ENCODE measurements at places on chromosomes 6 and 20.

DNA sequence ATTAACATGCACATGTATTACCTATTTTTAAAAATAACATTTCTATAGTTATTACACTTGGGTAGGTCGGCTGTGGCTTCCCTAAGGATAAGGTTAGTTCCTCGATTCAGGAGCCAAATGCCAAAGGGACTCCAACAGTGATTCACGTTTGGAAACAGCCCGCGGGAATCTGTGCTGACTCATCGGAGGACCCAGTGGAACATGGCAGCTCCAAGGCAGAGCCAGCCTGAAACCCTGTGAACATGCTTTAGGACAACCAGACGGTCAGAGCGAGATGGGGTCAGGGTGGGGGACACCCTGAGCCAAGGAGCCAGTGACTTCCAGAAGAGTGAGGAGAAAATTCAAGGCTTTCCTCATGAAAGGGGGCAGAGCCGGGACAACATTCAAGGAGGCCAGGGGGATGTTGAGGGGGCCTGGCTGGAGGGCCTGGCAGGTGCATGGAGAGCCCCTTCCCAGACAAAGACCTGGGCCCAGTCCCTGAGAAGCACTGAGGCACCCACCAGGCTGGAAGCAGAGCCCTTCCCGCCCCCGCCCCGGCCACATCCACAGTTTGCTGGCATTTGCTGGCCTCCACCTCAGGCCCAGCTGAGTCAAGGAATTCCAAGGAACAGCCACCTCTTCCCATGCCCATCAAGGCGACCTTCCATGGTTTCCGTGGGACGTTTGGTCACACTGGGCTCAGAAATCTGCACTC lies 133.2 kb downstream of the SNX5 start:
- DNase-seq = peak; percentile 78

- no peak for DNase-seq
These were observed 65.4 kb downstream of the UTRN start for GRCh38 chr6:144350528-144350880.

DNA sequence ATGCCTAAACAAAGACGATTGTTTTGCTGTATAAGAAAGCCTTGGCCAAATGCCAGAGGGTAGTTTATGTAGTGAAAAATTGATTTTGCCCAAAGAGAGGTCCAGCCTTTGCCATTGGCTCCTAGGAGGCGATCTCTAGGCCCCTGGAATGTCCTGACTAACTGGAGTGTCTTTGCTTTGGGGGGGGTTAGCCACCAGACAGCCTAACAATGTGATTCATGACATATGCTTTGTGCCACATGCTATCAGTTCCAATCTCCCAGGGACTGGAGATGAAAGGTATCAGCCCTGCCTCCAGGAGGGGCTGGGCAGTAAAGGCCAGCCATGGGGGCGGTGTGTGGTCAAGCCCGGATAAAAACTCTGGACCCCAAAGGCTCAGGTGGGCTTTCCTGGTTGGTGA lies 32.7 kb upstream of the TUBB2A start:
- no peak for DNase-seq

DNA sequence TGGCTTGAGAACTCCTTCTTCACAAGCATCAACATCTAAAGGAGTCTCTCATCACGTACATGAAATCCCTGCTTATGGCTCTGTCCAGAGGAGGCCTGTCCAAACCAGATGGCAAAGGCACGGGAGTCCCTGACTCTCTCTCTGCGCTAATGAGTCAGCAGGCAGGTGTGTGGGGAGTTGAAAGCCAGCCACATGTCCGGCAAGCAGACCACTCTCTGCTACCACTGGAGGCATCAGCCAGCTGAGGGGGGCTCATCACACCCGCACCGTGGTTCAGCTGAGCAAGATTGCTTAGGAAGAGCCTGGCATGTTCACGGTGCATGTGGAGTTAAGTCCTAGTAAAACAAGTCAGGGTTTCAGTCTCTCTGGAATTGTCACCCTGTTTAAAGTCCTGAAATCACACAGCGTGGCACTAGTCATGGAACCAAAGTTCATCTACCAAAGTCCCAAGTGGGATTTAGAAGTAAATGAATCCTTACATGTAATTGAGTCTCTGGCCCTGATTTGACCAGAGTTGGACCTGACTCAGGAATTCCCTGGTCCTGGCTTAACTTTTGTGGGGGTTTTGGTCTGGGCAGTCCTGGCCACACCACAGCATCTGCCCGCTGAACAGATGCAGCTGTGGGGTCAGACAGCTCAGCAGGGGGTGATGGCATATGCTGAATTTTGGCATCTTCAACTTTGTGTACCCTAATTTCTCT lies 155.2 kb upstream of the RIN2 start:
- no peak for DNase-seq

GRCh38 chr6:654136-654535 lies 2.8 kb downstream of the HUS1B start:
- no peak for DNase-seq

DNA sequence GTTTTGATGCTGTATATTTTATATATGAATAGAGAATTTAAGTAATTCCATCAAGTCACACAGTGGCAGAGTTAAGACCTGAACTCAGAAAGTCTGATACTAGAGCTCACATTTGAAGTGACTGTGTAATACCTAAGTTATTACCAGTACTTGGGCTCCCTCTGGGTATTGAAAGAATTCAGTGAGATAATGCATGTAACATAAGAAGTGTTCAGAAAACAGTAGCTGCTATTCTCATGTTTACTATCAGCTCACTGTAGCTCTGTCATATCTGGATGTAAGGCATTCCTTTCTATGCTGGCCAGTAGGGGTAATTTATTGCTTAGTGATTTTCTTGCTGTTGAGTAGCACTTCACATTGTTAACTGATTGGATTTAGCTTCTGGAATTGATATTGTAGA lies 44.6 kb downstream of the NKX2-4 start:
- DNase-seq = peak; percentile 58

DNA sequence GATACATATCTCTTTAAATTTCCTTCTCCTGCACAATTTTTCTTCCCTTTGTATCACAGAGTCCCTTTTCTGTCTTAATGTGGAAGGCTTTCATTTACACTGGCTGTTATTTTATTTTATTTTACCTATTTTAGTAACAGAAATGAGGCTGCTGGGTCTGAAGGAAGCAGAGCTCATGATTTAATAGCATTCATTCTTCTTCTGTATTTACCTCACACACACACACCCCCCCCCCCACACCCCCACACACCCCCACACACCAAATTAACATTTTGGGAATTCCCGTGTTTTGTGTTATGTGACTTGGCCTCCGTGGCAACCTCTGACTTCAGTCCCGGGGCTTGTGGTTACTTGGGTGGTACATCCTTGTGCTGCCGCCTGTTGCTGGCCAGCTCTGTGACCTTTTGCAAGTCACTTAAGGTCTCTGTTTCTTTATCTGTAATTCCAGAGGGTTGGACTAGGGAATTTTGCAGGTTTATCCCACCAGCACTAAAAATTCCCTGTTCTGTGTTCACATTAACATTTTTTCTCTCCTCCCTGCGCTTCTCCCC lies 108.8 kb downstream of the TIAM2 start:
- DNase-seq = no peak

All from astrocyte of the spinal cord (primary cell).